T-helper 9 cell (primary cell): ENCODE measurements at places on chromosomes 6 and 20.

- no peak for DNase-seq
Measured at GRCh38 chr6:146041282-146041681, 12.4 kb downstream of the GRM1 start.

GRCh38 chr20:40887105-40887504 lies 141.5 kb upstream of the TOP1 start:
- no peak for DNase-seq

- DNase-seq = no peak
Measured at GRCh38 chr20:60268491-60268890, 310.3 kb downstream of the CDH26 start.

DNA sequence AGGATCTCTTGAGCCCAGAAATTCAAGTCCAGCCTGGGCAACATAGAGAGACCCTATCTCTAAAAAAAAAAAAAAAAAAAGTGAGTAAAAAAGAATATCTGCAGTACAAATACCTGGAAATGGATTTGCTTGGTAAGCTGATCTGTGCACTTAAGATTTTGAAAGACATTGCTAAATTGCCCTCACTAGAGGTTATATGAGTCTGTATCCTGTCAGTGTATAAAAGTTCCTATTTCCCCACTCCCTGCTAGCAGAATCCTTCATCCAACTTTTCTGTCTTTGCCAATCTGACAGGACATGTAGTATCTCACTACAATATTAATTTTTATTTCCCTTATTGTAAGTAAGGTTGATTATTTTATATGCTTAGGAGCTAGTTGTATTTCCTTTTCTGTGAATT lies 36.1 kb downstream of the BICRAL start:
- DNase-seq = no peak

GRCh38 chr6:95882371-95882770 lies 133.4 kb upstream of the FUT9 start:
- no peak for DNase-seq

DNA sequence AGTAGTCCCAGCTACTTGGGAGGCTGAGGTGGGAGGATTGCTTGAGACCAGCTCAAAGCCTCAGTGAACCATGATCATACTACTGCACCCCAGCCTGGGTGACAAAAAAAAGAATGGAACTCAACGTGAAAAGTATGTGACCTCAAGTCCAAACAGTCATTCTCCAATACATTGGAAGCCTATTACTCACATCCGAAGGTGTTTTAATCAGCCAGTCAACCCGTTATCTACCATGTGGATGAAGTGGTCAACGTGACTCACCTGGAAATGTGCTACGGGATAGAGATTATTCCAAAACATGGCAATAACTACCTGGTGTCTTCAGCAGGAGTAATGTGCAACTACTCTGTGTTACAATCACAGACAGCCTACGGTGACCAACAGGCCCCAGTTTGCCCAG lies 85.8 kb upstream of the TOP1 start:
- DNase-seq = no peak

GRCh38 chr20:25295386-25296093 lies 47.7 kb downstream of the PYGB start:
- no peak for DNase-seq

- DNase-seq = no peak
Measured at GRCh38 chr6:116217069-116217468, 36.8 kb downstream of the TSPYL4 start.

- DNase-seq = no peak
Measured at GRCh38 chr6:168666699-168667427, 225.9 kb downstream of the SMOC2 start.

GRCh38 chr6:140236732-140237131 lies 862.3 kb upstream of the CITED2 start:
- DNase-seq = no peak

DNA sequence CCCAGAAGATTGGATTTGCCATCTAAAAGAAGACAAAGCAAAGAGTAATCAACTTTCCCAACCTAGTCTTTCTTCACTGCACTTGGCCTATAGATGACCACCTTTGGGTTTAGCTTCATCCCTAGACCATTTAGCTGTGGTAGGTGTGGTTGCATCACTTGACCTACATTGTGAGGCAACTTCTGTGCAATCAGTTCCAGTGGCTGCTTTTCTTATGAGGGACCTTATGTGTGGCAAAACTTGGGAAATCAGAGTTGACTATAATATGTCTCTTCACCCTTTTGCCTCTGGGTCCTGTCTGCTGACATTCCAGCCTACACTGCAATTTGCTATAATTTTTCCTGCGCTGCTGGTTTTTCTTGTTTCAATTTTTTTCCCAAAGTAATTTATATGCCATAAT lies 55.2 kb downstream of the PRDM13 start:
- no peak for DNase-seq

DNA sequence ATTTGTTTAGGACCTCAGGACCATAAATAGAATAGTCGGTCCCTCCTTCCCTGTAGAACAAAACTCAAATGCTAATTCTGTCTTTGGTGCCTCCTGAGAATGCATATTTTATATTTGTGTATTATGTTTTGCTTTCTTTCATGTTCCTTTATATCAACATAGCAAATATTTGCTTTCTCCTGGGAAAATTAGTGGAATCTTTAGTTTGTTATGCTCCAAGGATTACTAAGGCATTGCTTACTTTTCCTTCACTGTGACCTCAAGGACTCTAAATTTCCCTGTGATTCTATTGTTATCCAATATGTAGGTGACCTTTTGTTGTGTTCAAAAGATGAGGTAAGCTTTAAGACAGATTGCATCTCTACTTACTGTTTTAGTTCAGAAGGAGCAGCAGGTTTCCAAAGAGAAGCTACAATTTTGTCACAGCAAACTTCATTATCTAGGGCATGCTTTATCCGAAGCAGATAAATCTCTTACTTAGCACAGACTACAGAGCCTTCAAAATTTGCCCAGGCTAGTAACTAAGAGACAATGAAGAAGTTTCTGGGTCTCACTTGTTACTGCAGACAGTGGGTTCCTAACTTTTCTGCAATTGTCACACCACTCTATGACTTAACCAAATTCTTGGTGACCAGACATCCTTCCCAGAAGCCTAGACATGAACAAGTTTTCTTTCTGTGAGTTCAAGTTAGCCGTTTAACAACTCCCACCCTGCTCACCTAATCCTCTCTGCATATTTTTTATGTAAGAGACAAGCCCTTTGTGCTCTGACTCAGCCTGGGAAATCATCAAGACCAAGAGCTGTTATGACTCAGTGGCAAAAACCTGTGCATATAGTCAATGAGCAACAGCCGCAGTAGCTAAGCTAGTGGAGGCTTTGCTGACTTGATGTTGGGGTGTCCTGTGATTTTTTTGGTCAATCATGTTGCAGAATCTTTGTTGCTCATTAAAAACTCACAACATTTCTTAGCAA lies 378.8 kb downstream of the QKI start:
- DNase-seq = no peak

DNA sequence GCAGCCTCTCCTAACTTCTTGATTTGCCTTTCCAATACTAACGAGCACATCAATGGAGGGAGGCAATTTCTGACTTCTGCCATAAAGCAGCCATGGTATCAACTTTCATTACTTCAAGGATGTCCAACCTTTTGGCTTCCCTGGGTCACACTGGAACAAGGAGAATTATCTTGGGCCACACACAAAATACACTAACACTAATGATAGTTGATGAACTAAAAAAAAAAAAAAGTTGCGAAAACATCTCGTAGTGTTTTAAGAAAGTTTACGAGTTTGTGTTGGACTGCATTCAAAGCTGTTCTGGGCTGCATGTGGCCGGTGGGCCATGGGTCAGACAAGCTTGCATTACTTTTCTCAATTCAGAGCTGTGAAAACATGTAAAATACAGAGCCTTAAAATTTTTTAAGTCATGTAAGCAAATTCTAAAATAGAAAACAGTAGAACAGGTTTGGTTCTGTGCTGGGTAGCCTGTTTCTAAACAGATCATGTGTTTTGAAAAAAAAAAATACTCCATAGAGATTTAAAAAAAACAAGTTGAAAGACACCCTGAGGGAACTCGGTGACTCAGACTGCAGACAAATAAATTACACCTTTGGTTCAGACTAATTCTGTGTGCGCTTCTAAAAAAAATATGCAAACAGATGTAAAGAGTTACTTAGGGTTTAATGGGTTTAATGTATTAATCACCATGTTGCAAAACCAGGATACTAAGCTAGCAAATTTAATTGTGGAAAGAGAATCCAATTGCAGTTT lies 43.6 kb upstream of the SLC22A23 start:
- DNase-seq = no peak

GRCh38 chr20:53847139-53847836 lies 223.1 kb downstream of the BCAS1 start:
- DNase-seq = no peak
